ENCODE measurements at places on chromosomes 1 and 21. TPM values are rescaled to one million over a fixed set of nuclear protein-coding genes. Genes with fewer than 3 reads are reported as not detected.

The TMPRSS3 gene
- 4.1 TPM for total RNA-seq

The PDE9A gene
- total RNA-seq, result 15.3 TPM

The CDK18 gene
- 31.6 TPM for total RNA-seq

DNA sequence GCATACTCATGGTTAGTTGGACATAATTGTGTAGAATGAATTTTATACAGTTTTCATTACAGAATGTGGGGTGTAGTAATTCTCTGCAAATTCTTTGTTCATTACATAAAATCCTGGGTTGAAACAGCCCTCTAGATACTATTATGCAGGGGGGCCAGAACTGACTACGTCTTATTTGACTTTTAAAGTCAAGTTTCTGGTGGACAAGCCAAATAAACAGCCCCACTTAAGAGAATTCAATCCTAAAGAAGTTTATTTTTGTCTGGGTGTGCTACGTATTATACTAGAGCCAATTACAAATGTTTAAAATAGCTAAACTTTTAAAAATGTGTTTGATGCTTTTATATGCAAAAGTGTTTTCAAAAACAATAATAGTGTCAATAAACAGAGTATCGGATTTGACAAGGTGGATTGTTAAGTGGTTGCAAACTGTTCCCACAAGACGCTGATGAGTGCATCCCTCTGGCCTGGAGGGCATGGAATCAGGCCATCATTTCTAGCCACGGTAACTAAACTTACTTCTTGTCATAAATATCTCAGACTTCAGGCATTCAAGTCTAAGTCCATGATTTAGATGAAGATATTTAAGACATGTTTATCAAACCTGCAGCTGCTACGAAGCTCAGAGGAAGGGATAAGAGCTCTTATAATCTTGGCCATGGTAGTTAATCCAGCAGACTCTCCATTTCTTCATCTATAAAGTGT, 646.3 kb downstream of the KIF26B start:
- DNase-seq, result no peak

DNA sequence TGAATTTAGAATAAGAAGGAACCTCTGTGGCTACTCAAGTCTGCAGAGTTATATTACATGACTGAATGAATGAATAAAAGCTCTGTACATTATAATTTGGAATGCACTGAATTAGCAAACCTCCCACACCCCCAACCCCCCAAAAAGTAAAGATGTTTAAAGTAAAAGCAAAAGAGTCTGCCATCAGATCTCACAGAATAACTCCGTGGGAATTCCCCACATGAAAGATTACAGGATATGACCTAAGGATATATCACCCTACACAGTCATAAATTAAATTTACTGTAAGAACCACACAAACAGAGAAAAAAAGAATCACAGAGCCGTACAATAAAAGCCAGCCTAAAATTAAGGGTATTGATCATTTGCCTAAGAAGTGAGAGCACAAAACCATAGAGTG, 587.3 kb downstream of the PTPRC start:
- DNase-seq, result no peak

- DNase-seq, result no peak
Observed at GRCh38 chr1:184743062-184743756, 11.4 kb downstream of the EDEM3 start.

All from upper lobe of right lung (tissue), 1 donor.